ENCODE measurements at places on chromosomes 4 and X.

DNA sequence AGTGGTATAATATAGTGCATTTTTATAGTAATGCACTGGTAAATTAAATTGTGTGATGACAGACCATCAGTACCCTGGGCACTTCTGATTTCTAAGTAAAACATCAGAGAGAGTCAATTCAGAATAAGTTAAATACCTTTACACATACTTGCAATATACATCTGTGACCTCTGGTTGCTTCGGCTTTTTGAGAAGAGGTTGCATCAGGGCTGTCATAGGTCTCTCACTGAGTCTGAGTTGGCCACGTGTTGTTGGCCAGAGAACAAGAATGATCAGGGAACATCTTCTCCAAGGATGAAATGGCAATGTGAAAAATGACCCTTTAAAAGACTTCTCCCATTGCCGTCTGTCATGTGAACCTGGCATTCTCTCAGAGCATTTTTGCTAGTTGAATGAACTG lies 36.9 kb upstream of the PUDP start:
- no peak for DNase-seq

GRCh38 chrX:81280148-81280547 lies 78.2 kb downstream of the SH3BGRL start:
- no peak for DNase-seq

- no peak for DNase-seq
Observed at GRCh38 chr4:120078216-120078615, 11.6 kb upstream of the MAD2L1 start.

GRCh38 chr4:73453701-73454005 lies 17.6 kb downstream of the AFP start:
- no peak for DNase-seq

GRCh38 chr4:72418458-72418857 lies 150.6 kb downstream of the ADAMTS3 start:
- no peak for DNase-seq
